Activated CD4-positive, alpha-beta T cell treated with anti-CD3 and anti-CD28 coated beads for 4 hours (primary cell): ENCODE measurements at places on chromosomes 7 and 10.

GRCh38 chr10:112434988-112435619 lies 11.6 kb downstream of the ZDHHC6 start:
- DNase-seq, result no peak

DNA sequence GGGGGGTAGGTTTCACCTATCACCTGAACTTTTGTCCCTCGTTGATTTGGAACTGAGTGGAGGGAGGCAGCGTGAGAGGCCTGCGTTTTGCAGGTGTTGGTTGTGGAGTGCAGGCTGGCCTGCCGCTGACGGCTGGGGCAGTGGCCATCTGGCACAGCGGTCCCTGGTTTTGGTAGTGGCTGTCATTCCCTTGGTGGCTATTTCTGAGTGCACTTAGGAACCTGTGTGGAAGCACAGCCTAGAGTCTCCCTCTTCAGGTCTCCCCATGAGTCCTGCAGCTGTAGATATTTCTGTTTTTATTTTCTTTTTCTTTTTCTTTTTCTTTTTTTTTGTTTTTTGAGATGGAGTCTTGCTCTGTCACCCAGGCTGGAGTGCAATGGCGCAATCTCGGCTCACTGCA lies 129.2 kb downstream of the CUL2 start:
- no peak for DNase-seq

- no peak for DNase-seq
Observed at GRCh38 chr10:79328147-79328701, 19.0 kb upstream of the PPIF start.

GRCh38 chr7:28701731-28702130 lies 256.4 kb downstream of the TRIL start:
- no peak for DNase-seq

- no peak for DNase-seq
Observed at GRCh38 chr10:69638642-69639041, 8.6 kb downstream of the FAM241B start.

GRCh38 chr7:123401295-123401694 lies 133.1 kb downstream of the IQUB start:
- no peak for DNase-seq

- DNase-seq, result no peak
Observed at GRCh38 chr10:1882180-1882579, 144.9 kb upstream of the ADARB2 start.

DNA sequence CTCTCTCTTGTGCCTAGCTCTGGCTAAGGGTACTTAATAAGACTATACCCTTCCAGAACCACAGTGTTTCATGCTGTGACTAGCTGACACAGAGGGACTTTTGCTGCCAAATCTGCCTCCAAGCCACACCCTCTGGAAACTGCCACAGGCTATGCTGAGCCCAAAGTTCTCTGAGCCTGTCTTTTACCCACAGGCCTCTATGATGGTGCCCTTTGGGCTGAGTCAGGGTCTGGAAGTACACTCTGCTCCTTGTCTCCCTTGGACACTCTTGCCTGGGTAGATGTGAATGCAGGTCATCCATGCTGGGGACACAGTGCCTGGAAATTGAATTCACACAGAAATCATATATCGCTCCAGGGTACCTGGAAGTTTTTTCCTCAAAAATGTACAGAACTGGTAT lies 22.6 kb downstream of the DYDC1 start:
- no peak for DNase-seq

GRCh38 chr10:107915215-107915610 lies 750.7 kb upstream of the SORCS1 start:
- DNase-seq, result no peak

DNA sequence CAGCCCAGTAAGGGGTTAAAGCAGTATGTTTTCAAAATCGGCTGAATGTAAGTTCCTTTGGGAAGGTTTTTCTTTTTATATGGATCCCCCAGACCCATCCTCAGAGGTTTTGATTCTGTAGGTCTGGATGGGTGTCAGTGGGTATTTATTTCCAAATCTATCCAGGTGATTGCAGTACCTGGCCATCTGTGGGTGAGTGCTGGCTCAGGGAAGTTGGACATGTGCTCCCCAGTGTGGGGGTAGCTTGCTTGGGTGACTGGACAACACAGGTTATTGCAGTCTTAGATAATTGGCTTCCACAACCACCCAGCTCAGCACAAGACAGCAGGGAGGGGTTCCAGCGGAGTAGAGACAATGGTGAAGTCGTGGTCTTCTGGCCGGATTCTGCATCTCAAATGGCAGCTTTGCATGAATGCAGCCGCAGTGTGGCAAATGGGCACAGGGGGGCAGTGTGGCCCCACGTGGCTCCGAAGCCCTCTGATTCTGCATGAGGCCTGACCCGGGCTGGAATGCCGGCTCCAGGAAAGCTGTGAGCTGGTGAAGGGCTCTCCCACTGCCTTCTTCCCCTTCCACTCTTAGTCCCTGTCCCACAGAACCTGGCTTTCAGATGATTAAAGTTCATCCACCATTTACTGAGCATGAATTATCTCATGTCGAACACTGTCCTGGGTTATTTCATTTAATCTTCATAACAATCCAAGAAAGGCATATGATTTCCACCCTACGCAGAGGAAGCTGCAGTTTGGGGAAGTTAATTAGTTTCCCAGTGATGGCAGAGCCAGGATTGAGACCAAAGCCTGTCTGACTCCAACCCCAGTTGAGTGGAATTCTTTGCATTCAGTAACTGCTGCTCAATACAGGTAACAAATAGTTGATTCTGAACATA lies 64.5 kb upstream of the SYPL1 start:
- peak; percentile 70 for DNase-seq

- no peak for DNase-seq
Observed at GRCh38 chr10:85547460-85548023, 819.1 kb downstream of the GRID1 start.
